Skeletal muscle cell (primary cell): ENCODE measurements at places on chromosomes 3 and 15.
A peak's percentile ranks its signal among the peaks of the same experiment; 100 is the strongest.

GRCh38 chr3:177810162-177810623, 612.9 kb upstream of the TBL1XR1 start:
- DNase-seq = peak; percentile 81

DNA sequence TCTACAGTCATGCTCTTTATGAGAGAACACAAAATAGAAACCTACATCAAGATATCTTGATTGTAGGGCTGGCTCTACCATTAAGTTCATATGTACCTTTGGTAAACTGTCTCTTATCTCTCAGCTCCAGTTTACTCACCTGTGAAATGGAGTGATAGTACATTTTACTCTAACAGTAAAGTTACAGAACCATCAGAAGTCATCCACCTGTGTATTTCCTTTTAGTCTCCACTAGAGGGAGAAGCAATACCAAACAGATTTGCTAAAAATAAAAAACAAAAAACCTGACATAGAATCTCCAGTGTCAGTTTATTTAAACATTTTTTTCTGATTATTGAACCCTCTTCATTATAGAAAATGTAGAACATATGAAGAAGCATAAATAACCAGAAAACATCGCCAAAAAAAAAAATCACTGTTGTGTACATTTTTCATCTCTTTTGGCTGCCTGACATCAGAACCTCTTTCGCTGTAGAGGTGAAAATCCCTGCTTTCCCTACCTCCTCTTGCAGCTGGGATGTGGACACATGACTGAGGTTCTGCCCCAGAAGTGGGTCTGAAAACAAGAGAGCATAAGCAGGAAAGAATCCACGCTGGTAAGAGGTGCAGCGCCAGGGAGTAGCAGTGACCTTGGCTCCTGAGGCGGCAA, 48.7 kb upstream of the WDR72 start:
- no peak for DNase-seq

- no peak for DNase-seq
Measured at GRCh38 chr3:197811343-197811742, 20.3 kb downstream of the LRCH3 start.

GRCh38 chr15:72538931-72539330, 64.8 kb downstream of the ARIH1 start:
- DNase-seq = no peak

DNA sequence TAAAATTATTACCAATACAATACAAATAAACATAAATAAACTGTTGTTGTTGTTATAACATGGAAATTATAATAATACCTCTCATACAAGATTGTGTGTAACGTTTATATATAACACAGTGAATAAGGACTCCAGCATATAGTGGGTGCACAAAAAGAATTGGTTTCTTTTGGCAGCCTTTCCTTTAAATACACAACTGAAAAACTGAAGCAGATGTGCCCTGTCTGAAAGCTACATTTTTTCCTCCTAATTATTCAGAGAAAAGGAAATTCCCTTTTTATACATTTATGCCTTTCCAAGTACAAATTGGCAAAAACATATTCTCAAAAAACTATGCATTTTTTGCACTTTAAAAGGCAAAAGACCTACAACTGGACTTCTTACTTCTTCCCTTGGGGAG, 928.9 kb upstream of the NR2F2 start:
- no peak for DNase-seq

DNA sequence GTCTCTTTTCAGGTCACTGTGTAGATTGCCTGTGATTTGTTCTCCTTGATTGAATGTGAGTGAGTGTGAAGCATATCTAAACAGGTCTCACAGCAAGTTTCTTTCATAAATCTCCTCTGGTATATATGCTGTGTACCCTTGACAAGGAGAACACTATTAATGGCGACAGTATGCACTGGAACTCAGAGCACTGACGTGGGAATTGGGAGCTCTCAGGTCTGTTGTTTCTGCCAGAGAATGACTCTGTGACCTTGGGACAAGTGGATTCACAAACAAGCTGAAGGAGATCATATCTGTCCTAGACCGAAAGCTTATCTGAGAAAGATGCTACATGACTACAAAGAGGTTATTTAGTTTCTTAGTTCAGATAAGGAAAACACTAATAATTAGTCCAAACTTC, 326.3 kb upstream of the TPRG1 start:
- DNase-seq = no peak

- no peak for DNase-seq
Measured at GRCh38 chr15:89197503-89197971, 23.8 kb downstream of the RLBP1 start.

- no peak for DNase-seq
Measured at GRCh38 chr3:49671291-49672288, 2.6 kb upstream of the APEH start.

GRCh38 chr3:191345334-191345733, 15.0 kb upstream of the UTS2B start:
- no peak for DNase-seq

- DNase-seq = no peak
Measured at GRCh38 chr15:57321973-57322601, 54.2 kb upstream of the CGNL1 start.

DNA sequence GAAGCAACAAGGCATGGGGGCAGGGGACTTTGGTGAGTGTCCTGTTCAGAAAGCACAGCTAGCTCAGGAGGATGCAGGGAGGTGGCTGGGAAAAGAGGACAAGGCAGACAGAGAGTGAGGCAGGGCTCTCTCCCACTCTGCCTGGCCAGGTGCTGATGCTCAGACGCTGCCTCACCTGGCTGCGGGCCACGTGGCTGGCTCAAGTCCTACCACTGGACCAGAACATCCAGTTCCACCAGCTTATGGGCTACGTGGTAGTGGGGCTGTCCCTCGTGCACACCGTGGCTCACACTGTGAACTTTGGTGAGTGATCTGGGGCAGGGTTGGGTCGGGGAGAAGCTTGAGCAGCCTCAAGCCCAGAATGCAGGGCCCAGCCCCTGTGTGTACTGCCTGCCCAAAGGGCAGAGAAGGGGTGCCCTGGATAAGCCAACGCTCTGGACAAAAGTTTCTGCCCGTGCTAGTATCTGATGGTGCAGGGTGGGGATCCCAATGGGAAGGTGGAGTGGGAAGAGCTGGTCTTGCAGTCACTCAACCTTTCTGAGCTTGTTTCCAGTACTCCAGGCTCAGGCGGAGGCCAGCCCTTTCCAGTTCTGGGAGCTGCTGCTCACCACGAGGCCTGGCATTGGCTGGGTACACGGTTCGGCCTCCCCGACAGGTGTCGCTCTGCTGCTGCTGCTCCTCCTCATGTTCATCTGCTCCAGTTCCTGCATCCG, 20.9 kb downstream of the NOX5 start:
- DNase-seq = no peak

DNA sequence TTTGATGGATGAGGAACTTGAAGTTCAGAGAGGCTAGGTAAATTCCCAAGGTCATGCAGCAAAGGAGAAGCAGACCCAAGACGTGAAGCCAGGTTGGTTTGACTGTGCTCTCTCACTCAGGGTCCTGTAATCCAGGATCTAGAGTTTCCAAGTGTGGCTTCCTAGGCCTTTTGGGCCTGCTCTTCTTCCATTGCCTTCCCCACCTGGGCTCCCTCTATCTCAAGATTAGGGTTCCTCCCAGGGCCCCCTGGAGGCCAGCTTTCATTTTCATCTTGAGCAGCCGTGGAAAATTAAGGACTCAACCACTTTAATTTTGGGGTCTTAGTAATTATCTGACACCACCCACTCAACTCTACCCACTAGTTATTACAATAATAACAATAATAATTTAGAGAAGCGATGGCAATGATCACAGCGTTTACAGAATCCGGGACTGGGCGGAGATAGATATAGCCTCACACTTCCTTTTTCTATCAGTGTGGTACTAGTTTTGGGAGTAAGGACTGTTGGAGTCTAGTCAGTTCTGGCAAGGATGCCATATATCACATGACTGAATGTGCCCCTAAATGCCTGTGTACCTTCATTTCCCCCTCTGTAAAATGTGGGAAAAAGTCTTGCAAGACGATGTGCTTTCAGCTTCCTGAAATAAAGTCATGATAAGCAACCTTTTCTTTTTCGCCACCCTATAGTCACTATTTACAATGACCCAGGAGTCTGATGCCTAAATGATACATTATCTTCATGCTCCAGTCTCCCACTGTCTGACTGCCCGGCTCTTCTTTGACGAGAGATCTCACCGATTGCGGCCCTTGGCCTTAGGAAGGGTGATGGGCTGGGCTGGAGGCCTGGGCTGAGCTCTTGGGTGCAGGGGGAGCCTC, 30.2 kb upstream of the MAGEF1 start:
- DNase-seq = no peak

DNA sequence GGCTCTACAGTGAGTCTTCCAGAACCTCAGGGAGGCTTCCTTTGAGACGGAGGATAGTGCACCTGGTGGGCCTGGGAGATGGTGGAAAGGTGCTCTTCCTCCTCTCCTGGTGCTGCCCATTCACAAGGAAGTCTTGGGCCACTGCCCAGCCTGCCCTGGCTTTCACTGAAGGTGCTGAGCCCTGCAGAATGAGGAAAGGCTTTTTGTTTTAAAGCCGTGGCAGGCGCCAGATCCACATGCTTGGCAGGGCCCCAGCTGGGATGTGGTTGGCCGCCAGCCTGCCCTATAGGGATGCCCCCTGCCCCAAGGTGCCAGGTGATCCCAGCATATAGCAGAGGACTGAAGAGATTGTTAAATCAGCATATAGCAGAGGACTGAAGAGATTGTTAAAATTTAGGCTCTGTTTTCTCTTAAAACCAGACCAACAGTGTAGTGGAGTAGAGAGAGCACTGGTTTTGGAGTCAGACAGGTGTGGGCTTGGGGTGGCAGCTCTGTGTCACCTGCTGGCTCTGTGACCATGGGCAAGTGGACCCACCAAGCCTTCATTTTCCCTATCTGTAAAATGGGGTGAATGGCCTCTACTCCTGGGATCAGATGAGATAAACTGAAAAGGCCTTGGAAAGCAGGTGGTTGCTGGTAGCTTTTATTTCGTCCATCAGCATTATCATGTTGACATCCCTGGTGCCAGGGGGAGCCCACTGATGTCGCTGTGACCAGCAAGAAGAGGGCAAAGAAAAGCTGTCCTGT, 53.3 kb downstream of the SLC6A6 start:
- no peak for DNase-seq

DNA sequence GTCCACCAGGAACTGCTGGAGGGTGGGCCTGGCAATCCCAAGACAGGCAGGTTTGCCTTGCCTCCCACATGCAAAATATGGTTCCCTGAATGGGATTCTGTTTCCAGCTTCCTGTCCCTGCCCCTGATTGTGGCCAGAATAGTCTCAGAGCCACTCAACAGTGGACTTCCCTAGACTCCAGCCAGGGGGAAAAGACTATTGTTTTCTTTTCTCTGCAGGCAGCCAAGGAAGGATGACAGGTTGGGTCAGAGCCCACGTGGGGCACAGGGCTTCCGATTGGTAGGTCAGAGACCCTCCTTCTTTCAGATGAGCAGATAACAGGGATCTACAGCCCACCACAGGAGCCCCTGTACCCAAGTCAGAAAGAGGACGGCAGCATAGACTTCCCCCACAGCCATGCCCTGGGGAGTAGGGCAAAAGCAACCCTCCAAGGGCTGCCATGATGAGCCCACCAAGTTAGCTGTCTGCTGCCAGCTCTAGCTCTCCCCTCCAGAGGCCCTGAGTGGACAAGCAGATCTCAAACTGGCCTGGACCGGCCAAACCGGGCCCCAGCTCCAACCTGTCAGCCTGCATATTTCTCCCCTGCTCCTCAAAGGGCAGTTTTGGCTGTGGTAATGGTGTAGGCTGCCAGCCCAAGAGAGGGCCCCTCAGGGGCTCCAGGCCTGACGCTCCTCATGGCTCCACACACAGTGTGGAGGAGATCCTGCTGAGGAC, 6.4 kb downstream of the TLR9 start:
- no peak for DNase-seq

- DNase-seq = no peak
Measured at GRCh38 chr3:141337523-141337854, 30.8 kb upstream of the ZBTB38 start.

DNA sequence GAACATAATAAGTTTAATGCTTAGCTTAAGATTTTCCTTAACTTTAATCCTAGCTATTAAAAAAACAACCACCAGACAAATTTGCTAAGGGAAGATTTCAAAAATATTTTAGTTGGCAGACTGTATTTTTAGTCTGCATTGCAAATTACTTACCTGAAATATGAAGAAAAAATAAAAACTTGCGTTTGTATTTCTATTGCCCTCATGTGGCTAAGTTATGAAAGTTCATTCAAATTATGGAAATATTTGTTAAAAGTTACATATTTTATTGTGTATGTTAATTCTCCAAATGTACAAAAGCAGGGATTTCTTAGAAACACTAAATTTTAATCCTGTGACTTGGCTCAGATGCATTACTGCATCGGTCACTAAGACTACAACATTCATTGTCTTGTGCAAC, 15.0 kb downstream of the GTF2A2 start:
- DNase-seq = no peak

GRCh38 chr3:126961191-126961790, 21.6 kb upstream of the PLXNA1 start:
- peak; percentile 67 for DNase-seq

- DNase-seq = no peak
Measured at GRCh38 chr3:45664578-45664977, 24.6 kb upstream of the SACM1L start.

GRCh38 chr3:86938416-86939105, 52.4 kb downstream of the VGLL3 start:
- peak; percentile 98 for DNase-seq

DNA sequence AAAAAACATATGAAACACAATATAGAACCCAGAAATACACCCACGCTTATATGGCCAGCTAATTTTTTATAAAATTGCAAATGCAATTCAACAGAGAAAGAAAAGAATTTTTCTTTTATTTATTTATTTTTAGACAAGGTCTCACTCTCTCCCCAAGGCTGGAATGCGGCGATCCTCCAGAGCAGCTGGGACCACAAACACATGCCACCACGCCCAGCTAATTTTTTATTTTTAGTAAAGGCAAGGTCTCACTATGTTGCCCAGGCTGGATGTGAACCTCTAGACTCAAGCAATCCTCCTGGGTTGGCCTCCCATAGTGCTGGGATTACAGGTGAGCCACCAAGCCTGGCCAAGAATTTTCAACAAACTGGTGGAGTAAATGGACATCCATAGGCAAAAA, 117.9 kb downstream of the SCAPER start:
- DNase-seq = no peak

- DNase-seq = no peak
Measured at GRCh38 chr3:137789236-137789635, 25.1 kb downstream of the SOX14 start.

GRCh38 chr3:94046533-94046932, 16.2 kb downstream of the DHFR2 start:
- DNase-seq = no peak

- no peak for DNase-seq
Measured at GRCh38 chr3:15267502-15267901, 61.5 kb downstream of the CAPN7 start.

- no peak for DNase-seq
Measured at GRCh38 chr3:133384331-133385027, 15.4 kb upstream of the BFSP2 start.

DNA sequence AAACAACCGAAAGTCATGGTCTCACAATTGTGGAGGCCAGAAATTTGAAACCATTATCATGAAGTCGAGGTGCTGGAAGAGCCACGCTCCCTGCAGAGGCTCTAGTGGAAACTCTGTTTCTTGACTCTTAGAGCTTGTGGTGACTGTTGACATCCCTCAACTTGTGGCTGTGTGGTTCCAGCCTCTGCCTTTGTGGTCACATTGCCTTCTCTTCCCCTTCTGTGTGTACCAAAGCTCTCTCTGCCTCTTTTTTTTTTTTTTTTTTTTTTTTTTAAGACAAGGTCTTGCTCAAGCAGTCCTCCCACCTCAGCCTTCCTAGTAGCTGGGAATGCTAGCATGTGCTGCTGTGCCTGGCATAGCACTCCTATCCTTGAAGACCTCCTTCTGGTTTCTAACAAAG, 48.7 kb upstream of the CRTC3 start:
- DNase-seq = no peak

- DNase-seq = peak; percentile 95
Measured at GRCh38 chr3:158167737-158168557, 58.1 kb downstream of the RSRC1 start.

GRCh38 chr15:57694279-57694678, 12.2 kb upstream of the POLR2M start:
- no peak for DNase-seq
